ENCODE measurements at places on chromosomes 5 and 9. TPM values are rescaled to one million over a fixed set of nuclear protein-coding genes. Genes with fewer than 3 reads are reported as not detected.

The GPBP1 gene
- total RNA-seq = 152 TPM

The NUDT12 gene
- total RNA-seq = 3.5 TPM

The NR5A1 gene
- total RNA-seq = not detected

DNA sequence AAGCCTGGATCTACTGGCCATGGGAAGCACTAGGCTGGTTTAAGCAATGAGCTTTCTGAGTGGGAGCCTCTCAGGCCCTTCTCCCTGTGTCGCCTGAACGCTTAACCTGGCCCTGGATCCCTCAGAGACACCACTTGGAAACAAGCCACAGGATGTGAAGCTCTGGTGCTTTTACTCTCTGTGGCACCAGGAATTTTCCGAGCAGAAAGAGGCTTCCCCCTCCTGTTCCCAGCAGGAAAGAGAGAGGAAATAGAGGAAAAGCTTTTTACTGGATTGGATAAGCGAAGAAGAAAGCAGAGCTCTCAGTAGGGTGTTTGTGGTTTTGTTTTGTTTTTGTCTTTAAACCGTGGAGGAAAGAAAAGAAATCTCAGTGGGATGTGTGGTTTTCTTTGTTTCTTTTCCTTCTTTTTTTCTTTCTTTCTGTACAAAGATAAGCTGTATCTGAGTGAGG lies 34.5 kb downstream of the COL15A1 start:
- no peaks in the 10 kb centered on the region for H3K27me3 ChIP-seq
- H3K4me1 ChIP-seq = peaks cover 4% of the 10 kb centered on the region
- no peak overlapping the region for H3K27ac ChIP-seq
- no peak overlapping the region for H3K4me3 ChIP-seq
- DNase-seq = no peak
- H3K36me3 ChIP-seq = no peaks in the 10 kb centered on the region

DNA sequence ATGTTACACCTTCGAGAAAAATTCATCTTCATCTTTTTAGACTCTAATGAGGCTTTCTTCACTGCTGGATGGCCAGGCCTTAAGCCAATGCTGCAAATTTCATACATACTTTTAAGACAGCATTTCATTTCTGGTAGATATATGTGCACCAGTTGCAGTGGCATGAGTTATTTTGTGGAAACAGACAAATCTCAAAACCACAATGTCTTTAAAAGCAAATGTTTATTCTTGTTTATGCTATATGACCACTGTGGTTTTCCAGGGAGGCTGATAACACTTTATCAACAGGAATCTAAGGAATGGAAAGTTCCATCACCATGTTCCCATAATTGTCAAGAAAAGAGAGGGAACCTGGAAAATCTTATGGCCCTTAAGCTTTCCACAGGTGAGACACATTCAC lies 27.7 kb downstream of the CDH9 start:
- H3K36me3 ChIP-seq = no peaks in the 10 kb centered on the region
- no peak overlapping the region for H3K27ac ChIP-seq
- H3K4me3 ChIP-seq = no peak overlapping the region
- H3K4me1 ChIP-seq = no peaks in the 10 kb centered on the region

DNA sequence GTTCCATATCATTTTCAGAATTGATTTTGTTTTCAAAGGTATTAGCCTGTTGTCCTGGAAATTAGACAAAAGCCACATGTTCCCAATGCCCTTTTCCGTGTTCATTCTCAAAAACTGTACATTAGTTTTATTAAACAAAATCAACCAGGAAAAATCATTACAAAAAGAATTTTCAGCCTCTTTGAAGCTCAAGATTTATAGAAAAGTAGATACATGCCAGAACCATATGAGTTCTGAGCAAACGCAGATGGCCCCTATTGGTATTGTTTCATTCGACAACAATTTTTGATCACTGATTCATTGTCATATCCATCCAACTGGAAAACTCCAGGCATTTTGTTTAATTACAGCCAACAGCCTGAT lies 148.5 kb upstream of the GRAMD2B start:
- H3K4me3 ChIP-seq = no peak overlapping the region
- H3K27me3 ChIP-seq = no peaks in the 10 kb centered on the region
- no peaks in the 10 kb centered on the region for H3K36me3 ChIP-seq
- H3K27ac ChIP-seq = no peak overlapping the region
- DNase-seq = no peak

DNA sequence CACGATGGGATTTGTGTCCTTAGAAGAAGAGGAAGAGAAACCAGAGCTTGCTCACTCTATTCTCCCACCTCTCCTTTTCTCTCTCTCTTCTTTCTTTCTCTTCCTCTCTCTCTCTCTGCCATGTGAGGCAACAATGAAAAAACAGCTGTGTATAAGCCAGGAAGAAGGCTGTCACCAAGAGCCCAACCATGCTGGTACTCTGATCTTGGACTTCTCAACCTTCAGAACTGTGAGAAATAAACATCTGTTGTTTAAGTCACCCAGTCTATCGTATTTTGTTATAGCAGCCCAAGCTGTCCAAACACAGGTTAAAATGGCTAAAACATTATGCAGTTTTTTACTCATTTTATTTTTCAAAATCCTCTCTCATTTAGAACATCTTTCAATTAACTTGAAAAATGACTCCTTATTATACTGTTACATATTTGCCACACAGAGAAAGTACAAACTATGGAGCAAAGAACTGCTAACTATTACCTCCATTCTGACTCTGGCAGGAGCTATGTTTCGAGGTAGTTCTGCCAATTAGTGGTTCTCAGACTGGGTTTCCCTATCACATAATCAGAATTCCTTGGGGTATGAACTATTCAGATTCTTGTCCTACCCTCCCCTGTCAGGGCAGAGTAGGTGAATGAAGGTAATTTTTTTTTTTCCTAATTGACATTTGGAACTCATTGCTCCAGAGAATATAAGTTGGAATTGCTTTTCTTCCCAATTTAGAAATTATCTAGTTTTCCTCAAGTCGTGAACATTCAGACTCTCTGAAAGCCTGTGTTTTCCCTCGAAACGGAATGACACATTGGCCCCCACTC lies 434.6 kb downstream of the ENC1 start:
- DNase-seq = no peak
- no peaks in the 10 kb centered on the region for H3K4me1 ChIP-seq
- H3K27ac ChIP-seq = no peak overlapping the region
- no peak overlapping the region for H3K4me3 ChIP-seq
- no peaks in the 10 kb centered on the region for H3K36me3 ChIP-seq
- H3K27me3 ChIP-seq = no peaks in the 10 kb centered on the region

DNA sequence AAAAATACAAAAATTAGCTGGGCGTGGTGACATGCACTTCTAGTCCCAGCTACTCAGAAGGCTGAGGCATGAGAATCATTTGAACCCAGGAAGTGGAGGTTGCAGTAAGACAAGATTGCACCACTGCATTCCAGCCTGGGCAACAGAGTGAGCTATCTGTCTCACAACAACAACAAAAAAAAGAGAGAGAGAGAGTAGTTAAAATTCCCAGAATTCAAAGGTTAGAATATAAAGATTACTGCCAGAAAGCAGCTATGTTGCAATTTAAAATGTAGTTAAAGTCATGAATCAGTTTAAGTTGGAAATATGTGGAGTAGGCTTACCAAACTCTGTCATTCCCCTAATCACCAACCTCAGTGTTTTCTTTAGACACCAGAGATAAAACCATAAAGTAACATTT lies 58.7 kb upstream of the SUSD1 start:
- no peak for DNase-seq
- H3K36me3 ChIP-seq = no peaks in the 10 kb centered on the region
- H3K4me1 ChIP-seq = no peaks in the 10 kb centered on the region
- H3K4me3 ChIP-seq = no peak overlapping the region

Measured in B cell (primary cell).